NK-92 treated with Interleukin-12 subunit alpha and Interleukin-12 subunit beta, amount 100 ng/mL, for 24 hours (cell line): ENCODE measurements at places on chromosomes 5 and 9.

DNA sequence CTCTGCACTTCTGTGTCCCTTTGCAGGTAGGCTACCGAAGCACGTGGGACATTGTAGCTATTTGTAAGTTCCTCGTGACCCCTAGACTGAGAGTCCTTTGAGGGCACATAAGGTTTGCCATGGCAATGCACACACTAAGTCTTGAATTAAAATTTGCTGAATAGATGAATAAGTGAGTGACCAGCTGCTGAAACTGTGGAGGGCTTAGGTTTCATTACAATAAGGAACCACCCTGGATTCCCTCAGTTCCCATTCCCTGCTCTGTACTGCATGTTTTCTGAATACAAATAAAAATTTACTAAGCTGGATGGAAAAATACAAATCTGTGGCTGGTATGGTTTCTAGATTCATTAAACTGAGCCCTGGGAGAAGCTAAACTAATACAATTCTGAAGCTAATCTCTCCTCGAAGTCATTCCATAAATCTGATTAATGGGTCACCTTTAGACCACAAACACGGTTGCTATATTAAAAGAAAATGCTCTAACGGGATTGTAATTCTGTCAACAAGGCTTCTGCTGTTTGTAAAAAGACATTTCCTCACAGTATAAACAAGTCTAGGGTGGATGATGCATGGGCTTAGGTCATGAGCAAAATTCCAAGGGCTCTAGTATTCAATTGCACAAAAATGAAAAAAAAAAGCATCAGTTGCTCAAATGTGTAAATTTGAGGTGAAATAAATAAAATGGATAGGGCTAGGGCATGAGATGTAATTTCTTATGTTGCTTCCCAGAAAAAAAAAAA lies 172.3 kb downstream of the ATP10B start:
- no peak for DNase-seq

DNA sequence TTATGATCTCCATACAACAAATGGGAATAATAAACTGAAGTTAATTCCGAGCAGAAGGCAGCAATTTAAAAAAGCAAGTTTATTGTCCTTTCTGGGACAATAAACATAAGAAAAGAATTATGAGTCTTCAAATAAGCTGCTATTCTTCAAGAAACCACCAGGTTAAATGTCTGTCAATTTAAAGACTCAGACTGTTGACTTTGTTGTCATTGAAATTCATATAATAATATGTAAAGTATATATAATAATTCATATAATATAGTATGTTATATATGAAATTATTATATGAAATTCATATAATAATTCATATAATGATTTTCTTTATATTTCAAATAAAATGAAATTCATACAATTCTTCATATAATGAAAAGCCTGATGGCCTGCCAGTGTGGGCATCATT lies 497.5 kb upstream of the RGMB start:
- DNase-seq: no peak

GRCh38 chr5:129609710-129610109 lies 138.2 kb upstream of the MINAR2 start:
- DNase-seq: no peak

GRCh38 chr5:137607771-137608170 lies 108.6 kb upstream of the SPOCK1 start:
- DNase-seq: no peak

GRCh38 chr9:136609838-136610311 lies 52.8 kb upstream of the EGFL7 start:
- DNase-seq: no peak

- DNase-seq: no peak
These were observed 17.9 kb upstream of the DOLPP1 start for GRCh38 chr9:129063061-129063460.

DNA sequence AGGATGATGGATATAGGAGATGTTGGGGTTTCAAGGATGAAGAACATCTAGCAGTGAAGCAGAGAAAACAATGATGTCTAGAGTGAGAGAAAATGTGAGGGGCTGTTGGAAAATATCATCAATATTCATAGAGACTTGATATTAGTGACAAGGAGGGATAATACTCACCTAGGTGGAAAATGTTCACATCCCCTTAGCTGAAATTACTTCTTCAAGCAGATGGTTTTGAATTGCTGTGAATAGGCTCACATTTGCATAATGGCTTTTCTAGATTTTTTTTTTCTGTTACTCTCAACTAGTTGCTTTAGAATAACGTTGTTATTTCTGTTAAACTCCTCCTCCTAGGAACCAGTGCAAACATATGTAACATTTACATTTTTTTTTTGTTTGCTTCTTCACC lies 61.6 kb upstream of the MAP1B start:
- no peak for DNase-seq

DNA sequence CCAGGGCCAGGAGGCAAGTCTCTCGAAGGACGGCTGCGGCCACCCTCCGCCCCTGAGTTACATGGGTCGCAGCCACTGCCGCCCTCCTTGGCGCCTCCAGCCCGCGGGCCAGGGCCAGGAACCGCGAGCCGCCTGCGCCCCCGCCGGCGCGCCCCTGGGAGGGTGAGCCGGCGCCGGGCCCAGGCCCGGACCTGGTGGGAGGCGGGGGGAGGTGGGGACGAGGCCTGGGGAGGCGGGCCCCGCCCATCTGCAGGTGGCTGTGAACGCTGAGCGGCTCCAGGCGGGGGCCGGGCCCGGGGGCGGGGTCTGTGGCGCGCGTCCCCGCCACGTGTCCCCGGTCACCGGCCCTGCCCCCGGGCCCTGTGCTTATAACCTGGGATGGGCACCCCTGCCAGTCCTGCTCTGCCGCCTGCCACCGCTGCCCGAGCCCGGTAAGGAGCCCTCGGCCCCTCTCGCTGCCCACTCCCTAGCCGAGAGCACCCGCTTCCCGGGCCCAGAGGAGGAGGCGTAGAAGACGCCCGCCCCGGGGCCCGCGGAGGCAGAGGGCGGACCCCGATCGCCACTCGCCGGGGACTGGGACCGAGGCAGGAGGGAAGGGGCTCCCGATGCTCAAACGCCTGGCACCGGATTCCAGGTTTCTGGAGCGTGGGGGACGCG lies at the start of gene ASS1:
TSS of gene ASS1 (plus strand) at position 397 of the 657 bp plus-strand sequence. CDS start 7,268 bp downstream, outside the sequence.
- no peak for DNase-seq

DNA sequence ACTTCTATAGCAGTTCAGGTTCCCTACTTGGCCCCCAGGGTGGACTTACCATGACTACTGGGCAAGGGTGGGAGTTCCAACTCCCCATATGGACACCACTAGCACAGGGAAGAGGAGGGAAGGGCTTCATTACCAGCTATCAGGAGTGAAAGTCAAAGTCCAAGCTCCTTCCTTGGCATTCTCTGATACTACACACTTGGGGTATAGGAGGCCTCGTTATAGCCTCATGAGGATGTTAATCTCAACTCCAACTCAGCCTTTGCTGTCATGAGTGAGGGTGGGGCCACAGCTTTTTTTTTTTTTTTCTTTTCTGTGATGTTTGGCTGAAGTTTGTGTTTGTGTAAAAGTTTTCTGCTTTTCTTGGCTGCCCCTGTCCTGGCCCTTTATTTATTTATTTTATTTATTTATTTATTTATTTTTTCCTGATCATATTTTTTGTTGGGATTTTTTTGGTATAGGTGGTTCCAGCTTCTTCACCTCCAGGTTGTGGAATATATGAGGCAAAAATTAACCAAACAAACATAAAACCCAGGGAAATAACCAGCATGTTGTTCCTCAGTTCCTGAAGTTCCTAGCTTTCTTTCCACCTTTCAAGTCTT lies 8.7 kb downstream of the GARIN3 start:
- no peak for DNase-seq

GRCh38 chr5:9605041-9605838 lies 24.9 kb downstream of the TAS2R1 start:
- DNase-seq: no peak

DNA sequence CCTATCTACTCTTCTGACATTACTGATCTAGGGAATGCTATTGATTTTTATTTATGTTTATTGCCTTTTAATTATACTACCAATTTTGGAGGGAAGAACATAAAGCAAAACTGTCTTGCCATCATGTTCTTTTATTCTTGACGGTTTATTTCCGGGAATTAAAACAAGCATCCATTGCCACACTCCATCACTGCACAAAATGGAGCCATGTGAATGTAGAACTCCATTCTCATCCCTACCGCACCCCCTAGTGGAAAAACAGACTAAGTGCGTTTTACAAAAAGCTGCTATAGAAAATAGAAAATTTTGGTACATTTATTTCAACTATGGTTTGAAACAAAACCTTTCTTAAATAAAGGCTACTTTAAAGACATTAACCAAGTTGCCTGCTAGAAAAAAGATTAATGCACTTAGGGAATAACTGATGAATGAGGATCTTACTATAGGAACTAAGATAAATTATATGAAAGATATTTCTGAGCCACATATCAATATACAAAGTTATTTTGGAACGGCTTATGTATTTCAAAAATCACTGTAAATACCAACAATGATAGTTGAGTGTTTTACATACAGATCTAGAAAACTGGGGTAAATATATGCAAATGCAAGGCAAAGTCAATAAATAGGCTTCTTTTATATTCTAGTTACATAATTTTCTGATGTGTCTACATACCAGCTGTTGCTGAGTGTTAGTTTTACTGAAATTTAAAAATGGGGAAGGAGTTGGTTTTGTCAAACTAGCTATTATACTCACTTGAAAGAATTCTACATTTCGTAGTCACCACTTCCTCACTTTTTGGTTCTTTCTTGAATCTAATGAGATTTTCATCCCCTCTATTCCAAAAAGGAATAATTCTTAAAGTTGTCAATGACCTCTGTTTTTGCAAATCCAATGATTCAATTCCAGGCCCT lies 26.5 kb downstream of the OXCT1 start:
- DNase-seq: no peak

GRCh38 chr5:17355586-17356346 lies 138.3 kb downstream of the BASP1 start:
- DNase-seq: no peak

DNA sequence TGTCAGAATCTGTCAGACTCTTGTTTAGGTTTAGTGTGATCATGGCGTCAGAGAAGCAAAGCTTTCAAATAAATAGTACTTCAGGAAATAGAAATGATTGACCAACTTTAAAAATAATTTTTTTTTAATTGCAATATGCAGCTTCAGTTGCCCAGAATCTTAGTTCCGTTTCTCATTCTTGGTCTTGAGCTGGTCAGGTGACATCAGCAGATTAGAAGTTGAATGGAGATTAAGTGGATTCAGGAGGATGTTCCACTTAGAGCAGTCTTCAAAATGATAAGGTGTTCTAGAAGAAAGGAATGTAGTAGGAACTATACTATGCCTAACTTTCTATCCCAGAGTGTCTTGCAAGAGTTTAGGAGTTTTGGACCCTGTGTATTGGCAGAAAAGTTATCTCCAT lies 30.6 kb downstream of the OTULIN start:
- no peak for DNase-seq

- no peak for DNase-seq
These were observed 29.3 kb downstream of the SLC44A1 start for GRCh38 chr9:105273731-105274130.

DNA sequence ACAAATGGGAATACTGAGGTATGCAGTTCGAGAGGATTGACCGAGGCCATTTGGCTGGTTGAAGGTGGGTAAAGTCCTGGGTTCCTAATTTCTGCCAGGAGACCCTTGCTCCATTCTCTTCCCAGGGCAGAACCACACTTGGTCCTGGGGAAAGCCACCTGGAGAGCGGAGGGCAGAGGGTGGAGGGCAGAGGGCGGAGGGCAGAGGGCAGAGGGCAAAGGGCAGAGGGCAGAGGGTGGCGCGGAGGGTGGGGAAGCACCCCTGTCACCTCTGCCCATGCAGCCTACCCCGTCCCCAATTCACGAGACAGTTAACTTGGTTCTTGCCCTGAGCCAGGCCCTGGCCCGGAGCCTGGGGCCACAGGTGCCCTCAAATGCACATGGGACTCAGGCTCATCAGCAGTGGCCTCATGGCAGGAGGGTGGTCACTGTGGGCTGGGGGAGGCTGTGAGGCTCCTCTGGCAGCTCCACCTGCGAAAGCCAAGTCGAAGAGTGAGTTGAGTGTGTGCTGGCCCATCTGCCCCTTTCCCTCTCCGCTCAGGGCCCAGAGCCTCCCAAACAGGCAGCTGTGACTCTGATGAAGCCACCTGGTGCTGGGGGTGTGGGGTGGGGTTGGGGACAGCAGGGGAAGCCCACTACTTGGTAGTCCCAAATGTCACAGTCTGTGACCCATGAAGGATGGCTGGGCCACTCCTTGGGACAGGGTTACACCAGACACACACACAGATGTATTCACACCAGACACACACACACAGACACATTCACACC lies 28.0 kb upstream of the FCN1 start:
- DNase-seq: no peak

DNA sequence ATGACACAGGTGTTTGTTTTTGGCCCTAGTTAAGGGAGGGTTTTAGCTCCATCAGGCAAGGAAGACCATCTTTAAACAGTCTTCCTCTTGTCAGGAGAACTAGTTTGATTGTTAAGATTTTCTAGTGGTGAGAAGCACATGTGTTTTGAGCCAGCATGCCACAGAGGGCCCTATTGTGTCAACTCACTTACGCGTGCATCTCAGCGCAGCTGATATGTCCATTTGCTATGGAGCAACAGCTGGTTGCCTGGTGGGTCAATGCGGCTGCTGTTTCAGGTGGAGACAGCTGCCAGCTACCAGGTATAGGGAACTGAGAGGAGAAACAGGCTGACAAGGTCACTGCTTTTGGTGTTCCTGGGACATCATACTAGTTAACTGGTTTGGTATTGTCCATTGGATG lies 100.5 kb upstream of the PRRC1 start:
- no peak for DNase-seq

DNA sequence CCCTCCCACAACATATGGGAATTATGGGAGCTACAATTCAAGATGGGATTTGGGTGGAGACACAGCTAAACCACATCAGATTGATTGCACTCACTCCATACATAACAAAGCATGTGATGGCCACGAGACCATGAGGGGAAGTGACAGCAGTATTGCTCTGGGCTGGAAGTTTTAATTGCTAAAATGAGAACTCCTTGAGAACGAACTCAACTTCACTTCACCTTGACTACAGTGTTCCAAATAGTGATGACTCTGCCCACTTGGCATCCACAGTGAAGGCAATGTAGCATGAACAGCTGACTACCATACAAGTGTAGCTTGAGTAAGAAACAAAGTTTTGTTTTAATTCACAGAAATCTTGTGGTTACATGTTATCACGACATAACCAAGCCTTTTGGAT lies 739 bp upstream of the SPINK7 start:
- no peak for DNase-seq

DNA sequence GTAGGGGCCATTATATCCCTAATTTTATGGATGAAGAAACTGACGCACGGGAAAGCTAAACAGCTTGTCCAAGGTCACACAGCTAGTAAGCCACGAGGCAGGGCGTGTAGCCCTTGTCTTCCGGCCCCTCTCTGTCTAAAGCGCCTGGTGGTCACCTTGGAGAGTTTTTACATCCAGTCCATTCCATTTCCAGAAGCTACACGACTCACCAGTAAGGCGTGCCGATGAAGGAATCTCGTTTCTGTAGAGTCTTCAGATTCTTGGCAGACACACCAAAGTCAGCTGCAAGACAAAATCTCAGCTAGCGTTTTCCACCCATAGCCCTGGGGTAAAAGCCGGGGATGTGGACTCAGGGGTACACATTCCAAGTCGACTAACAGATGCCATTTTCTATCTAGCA lies 80.5 kb downstream of the STK10 start:
- no peak for DNase-seq
